ENCODE measurements at places on chromosomes 3 and 15.

GRCh38 chr15:100192097-100193080, 149.4 kb downstream of the ADAMTS17 start:
- no peak for DNase-seq

- no peak for DNase-seq
These were observed 87.8 kb upstream of the PLXND1 start for GRCh38 chr3:129694228-129694627.

DNA sequence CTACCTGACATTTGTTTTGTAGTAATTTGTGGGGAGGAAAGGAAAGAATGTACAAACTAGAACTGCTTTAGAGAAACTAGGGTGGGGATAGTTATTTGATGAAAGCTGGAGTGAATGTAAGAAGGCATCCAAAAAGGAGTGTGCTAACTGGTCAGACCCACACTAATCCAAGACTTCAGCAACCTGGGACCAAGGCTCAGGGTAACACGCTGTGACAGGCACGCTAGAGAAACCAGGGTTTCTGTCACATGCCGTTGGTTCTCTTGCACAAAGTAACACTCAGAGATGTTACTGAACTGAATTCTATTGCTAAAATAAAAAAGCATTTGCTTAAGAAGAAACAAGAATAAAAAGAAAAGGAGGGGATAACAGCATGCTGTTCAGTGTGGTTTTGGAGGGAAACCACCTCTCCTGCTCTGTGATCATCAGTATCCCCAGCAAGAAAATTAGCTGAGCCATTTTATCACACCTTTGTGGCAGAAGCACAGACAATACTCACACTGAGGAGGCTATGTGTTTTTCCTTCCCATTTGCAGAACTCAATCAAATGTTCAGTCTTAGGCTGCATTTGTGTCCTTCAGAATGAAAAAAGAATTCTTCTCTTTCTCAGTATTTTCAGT, 2.8 kb upstream of the CCDC80 start:
- no peak for DNase-seq

- DNase-seq, result no peak
These were observed 405.8 kb upstream of the SUCLG2 start for GRCh38 chr3:68060191-68060590.

DNA sequence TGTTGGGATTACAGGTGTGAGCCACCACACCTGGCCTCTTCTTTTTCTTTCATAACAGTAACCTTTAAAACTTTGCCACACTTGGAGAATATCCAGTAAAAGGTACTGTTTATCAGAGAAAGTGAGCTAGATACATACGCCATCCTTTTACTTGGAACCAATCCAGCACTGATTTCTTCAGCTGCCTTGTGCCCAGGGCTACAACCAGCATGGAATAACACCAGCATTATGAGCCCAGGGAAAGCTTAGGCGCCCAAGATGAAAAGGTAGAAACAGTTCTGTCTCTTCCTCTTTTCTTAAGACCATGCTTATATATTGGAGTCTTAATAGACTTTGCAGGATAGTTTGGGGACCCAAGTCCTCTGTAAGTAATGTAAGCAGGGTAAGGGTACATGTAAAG, 8.4 kb downstream of the SKIC8 start:
- no peak for DNase-seq

DNA sequence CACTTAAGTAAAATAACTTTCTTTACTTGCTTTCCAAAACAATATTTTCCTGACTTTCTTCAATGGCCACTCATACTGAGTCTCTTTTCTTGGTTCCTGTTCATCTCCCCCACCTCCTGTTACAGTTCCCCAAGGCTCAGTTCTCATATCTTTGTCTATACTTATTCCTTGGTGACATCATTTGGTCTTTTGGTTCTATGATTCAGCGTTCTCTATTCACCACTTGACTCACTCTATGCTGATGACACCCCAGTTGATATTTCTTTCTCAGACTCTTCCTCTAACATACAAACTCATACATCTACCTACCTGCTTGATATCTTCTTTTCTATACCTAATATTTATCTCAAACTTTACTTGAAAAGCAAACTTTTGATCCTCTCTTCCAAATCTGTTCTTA, 85.0 kb upstream of the P3H2 start:
- DNase-seq, result no peak

DNA sequence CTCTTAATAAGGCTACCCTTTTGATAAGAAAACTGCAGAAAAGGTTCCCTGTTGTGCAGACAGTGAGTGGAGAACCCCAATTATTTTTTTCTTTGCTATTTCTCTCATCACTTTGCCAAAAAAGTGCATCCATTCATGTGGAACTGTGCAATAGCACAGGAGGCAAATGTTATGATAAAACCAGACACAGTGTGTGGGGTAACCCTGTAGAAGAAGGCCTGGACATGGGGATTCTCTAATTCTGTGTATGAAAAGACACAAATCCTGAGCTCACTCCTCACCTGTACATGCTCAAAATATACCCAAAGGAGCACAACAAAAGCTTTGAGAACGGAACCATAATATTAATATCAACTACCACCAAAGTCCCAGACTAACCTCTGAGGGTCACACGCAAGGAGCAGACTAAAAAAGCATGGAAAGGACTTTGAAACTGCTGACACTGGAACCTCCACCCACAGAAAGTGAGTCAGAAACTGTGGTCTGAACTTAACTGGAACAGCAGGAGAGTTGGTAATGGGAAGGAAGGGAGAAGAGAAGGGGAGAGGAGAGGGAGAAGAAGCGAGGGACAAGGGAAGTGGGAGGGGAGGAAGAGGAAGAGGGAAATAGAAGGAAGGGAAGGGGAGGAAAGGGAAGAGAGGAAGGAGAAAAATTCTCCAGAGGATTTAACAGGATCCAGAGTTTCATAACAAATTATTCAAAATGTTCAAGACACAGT, 299.9 kb downstream of the TBC1D5 start:
- DNase-seq, result no peak

- no peak for DNase-seq
These were observed 185.9 kb upstream of the GBE1 start for GRCh38 chr3:81947359-81947758.

DNA sequence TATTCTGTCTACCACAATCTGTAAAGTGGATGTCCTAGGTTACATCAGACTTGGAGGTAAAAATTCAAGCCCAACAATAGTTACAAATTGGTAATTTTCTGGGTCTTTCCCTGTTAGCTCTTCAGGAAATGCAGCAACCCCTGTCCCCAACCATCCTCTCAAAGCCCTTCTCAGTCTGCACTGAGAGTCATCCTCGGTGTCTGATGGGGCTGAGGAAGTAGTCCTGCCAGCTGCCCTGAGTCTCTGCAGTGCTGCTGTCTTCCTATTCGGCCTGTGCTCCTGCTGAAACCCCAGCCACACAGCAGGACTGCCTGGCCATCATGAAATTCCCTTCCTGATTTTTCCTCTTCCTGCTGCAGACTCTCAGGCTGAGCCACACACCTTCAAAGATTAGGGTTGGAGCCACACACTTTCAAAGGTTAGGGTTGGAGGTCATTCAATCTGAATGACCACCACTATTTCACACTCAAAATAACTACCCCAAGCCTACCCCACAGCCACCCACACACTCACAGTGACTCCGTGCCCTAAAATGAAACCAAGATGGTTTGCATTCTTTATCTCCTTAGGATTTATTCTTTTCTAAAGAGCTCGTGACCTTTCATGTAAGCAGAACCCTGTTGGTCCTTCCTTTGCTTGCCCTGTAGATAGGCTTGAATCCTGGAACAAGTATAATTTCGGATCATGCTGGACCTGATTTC, 17.6 kb downstream of the TRIM42 start:
- DNase-seq, result no peak

DNA sequence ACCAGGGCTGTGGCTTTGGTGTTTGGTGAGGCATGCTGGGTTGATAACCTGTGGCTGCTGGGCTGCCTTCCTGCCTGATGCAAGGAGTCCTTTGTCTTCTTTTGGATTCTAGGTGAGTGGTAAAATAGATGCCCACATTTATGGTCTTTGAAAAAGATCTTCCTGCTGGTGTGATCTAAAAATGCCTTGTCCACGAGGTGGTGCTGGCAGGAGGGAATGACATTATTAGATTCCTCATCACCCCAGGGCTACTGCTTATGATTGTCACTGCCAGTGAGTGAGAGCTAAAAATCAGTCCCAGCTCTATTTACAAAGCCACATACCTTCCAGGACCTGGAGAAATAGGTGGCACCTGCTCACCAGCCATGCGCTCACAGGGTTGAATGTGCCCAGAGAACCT, 355.5 kb upstream of the ROPN1 start:
- no peak for DNase-seq

DNA sequence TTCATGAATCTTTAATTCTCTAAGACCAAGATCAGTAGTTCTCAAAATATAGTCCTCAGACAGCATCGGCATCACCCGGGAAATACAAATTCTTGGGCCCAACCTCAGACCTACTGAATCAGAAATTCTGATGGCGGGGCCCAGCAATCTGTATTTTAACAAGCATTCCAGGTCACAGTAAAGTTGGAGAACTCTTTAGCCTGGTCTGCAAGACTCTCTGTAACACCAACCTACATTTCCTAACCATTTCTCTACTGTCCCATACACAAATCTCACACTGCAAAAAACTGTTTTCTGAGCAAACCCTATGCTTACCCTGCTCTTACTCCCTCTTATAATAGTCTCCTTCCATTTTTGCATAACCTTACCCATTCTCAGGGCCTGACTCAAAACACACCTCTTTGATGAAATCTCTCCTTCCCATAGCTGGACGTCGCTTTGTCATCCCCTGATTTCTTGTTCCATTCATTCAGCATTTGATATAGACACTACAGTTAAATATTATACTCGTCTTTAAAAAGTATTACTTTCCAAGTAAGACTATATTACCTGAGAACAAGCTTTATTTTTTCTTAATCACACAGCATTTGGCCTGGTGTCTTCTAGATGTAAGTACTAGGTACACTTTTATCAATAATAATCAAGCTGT, 83.3 kb upstream of the MYO5C start:
- no peak for DNase-seq

GRCh38 chr15:38085114-38085513, 150.7 kb downstream of the TMCO5A start:
- no peak for DNase-seq

GRCh38 chr3:127796045-127796830, 26.1 kb downstream of the MGLL start:
- DNase-seq, result no peak

- DNase-seq, result no peak
These were observed 378.7 kb upstream of the TGFBR2 start for GRCh38 chr3:30227571-30228301.

GRCh38 chr3:142501004-142501926, 53.4 kb upstream of the XRN1 start:
- DNase-seq, result no peak

GRCh38 chr3:111252779-111253178, 181.2 kb downstream of the NECTIN3 start:
- DNase-seq, result no peak

DNA sequence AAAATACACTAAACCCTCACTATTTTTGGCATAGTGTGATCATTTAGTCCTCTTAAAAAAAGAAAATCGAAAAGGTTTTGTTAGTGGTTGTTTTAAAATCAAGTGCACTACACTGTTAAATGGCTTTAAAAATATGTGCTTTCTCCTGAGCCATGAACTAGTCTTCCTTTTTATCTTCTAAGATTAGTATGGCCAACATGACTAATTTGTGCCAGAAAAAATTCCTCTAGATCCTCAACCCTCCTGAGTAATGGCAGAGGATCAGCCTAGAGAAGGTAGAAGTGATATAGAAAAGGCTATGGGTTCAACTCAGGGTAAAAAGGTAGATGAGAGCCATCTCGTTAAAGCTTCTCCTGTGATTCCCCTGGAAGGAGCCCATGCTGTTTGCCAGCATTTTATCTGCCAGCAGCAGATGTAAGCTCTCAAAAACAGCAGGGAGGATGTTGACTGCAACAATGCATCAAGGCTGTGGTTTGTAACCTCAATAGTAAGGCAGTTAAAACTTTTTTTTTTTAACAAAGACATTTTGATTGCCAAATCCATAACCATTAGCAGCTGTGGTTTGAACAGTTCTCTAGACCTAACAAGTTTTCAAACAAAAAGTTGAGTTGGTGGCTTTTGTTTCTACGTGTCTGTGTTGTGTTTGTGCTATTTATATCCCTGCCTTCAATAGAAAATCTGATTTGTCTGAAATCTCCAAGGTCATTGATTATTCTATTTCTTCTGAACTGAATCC, 30.2 kb upstream of the ZNF609 start:
- DNase-seq, result no peak

DNA sequence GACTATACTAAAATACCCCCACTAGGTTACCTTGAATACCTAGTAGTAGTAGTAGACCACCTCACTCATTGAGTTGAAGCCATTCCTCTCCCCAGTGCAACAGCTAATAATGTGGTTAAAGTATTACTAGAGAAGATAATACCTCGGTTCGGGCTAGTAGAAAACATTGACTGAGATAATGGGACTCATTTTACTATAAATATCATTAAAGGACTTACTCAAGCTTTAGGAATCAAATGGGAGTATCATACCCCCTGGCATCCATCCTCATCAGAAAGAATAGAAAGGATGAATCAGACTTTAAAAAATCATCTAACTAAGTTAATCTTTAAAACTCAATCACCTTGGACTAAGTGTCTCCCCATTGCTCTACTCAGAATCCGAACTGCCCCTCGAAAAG, 49.0 kb upstream of the CACNA2D3 start:
- DNase-seq, result no peak

DNA sequence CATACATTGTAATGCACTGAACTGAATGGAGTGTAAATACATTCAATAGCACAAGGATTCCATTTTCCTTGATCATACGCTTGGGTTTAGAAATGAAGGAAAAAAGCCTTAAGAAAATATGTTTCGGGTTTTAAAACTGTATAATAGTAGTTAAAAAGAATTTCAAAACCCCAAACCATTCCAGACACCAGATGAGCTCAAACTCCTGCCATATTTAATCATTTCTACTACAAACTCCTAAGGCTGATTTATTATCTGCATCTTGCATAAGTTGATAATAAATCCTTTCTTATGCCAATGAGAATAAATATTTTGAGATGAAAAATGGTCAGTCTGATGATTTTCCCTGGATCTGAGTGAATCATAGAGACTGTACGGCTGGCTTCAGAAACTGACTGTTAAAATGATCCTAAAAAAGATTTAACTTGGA, 51.0 kb downstream of the NR1D2 start:
- DNase-seq, result no peak

DNA sequence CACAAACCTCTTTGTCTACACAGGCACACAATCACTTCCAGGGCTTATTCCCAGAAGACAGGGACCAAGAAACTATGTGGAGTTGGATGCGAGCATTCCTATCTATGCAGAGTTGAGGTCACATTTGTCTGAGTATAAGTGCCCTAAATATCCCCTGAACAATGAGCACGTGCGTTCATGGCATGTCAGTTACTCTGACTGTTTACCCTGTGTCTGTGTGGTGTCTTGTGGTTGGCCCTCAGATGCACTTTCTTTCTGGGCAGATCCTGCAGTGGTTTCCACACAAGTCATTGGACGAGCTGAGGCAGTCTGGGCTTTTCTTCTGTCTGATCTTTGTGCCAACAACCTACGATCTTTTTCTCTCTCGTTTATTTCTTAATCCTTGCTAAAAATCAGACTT, 134.5 kb downstream of the FBN1 start:
- no peak for DNase-seq

GRCh38 chr3:45931496-45931895, 11.8 kb upstream of the CXCR6 start:
- DNase-seq, result no peak

- DNase-seq, result no peak
These were observed 57.7 kb downstream of the FEM1B start for GRCh38 chr15:68335251-68335650.
